ENCODE measurements at places on chromosomes 3 and 15.

DNA sequence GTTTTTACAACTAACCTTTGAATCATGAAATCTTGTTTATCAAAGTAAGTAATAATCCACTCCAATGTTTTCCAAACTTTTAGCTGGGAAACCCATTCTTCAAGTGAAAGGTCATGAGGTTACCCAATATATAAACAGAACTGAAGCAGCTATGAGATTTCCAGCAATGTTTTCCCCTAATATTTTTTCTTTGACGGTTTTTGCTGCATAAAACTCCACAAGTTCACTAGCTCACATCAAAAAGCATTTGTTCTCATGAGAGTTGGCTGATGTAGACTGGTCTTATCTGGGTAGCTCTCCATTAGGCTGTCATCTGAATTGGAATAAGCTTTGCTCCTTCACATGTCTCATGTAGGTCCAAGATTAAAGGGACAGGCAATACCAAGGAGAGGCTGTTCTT is 241.2 kb upstream of the LRRC3B start:
- DNase-seq = no peak

GRCh38 chr3:134362221-134362620 is 12.0 kb downstream of the AMOTL2 start:
- no peak for DNase-seq

- DNase-seq = no peak
Observed at GRCh38 chr3:150107429-150108175, 136.9 kb upstream of the PFN2 start.

DNA sequence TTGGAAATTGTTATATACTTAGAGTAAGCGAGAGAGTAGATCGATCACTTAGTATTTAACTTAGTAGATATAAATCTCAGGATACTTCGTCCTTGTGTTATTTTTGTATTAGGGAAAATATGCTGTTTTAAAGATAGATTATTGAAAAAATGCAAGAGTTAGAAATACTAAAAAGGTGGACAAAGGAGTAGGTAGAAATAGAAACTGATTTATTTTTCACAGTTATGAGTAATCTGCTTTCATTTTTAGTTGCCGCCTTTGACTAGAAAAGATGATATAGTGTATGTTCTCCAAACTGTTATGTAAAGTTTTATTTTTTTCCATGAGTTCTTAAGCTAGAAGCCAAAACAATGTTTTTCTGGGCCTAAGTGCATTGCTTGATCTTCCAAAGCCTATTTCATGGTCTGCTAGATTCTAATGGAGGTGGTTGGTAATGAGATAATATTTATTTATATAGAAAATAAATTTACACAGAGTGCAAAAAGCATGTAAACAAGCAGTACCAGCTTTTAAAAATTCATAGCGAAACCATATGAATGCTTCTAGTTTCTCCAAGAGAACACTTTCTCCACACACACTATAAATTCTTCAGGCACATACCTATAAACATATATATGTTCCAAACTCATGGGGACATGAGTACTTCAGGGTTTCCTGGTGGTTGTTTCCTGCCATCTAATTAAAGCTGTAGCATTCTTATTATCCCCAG is 61.1 kb downstream of the DIPK2A start:
- DNase-seq = no peak

DNA sequence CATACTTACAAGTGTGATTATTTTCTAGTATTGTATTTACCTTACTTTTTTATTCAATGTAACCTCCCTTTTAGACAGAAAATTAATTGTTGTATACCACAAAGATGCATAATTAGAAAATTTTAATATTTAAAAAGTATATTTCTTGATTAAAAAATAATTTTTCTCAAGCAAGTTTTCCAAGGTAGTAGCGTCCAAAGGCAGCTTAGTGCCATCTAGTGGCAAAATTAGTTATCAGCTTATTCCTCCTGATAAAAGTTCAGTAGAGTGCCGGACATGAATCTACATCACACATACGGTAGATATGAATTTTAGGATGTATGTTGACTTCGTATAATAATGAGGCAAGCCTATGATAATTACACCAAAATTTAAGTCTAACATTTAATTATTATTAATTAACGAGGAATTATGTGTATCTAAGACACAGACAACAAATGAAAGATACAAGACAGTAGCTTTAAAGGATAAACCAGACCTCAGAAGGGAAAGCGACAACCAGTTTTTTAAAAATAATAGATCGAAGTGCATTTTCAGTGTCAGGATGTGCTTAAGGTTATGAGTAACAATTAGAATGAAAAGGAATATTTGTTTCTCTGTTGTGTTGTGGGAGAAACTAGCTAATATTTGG is 405.9 kb downstream of the ROBO1 start:
- no peak for DNase-seq

GRCh38 chr3:185851046-185851445 is 26.2 kb upstream of the IGF2BP2 start:
- DNase-seq = no peak

DNA sequence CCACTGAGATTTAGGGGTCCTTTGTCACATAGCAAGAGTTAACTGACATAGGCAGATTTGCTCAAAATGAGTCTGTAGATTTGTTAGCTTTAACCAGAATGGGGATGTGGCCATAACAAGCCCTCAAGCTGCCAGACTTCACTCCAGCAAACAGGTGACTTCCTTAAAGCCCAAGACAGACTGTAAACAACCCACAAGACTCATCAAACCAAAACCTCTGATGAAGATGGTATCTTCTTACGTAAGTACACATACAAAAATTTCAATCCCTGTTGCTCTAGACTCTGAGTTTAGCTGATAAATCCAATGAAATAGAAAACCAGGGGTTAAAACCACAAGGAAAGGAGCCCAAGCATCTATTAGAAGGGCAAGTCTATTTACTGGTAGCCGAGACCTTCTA is 18.2 kb upstream of the ZBTB20 start:
- DNase-seq = no peak

DNA sequence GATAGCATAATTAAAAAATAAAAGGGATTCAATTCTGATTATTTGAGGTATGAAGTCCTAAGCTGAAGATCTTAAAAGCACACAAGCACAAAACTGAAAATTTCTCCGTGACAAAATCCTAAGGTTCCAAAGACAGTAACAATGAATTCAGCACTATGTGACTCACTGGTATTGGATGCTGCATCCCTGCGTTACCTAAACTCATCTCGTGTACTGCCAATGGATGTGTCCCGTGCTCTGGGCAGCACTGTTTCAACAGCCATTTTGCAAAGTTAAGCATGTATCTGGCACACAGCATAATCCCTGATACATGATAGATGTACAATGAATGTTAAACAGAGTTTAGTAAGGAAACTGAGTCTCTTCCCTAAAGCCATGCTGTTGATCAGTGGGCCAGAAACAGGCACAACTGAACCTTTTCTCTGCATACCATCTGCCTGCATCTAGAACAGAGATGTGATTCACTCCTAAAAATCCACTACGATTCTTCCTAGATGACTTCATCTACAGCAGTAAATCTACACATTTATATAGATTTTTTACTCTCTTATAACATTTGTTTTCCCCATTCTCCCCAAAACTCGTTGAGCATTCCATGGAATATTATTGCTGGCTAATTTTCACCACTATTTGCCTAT is 14.3 kb downstream of the SUCLG2 start:
- DNase-seq = no peak

DNA sequence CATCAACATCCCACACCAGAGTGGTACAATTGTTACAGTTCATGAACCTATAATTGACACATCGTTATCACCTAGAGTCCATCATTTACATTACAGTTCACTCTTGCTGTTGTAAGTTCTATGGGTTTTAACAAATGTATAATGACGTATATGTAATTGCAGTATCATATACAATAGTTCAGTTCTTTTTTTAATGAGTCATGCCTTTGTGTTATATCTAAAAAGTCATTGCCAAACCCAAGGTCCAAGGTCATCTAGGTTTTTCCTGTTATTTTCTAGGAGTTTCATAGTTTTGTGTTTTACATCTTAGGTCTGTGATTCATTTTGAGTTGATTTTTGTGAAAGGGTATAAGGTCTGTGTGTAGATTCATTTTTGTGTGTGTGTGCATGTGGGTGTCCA is 160.9 kb upstream of the GALNT15 start:
- no peak for DNase-seq

GRCh38 chr3:12892840-12893189 is 51.5 kb upstream of the RPL32 start:
- DNase-seq = no peak

- no peak for DNase-seq
Observed at GRCh38 chr3:35070088-35070487, 569.2 kb upstream of the ARPP21 start.

GRCh38 chr3:124748560-124749198 is 18.4 kb downstream of the UMPS start:
- DNase-seq = no peak
